NCI-H1092 treated with DMSO at 0.1 percent for 48 hours (cell line): ENCODE measurements at places on chromosomes 16 and 17.
A peak's percentile ranks its signal among the peaks of the same experiment; 100 is the strongest.

- peak; percentile 3 for DNase-seq
Observed at GRCh38 chr17:8785547-8786413, 13.4 kb downstream of the MFSD6L start.

DNA sequence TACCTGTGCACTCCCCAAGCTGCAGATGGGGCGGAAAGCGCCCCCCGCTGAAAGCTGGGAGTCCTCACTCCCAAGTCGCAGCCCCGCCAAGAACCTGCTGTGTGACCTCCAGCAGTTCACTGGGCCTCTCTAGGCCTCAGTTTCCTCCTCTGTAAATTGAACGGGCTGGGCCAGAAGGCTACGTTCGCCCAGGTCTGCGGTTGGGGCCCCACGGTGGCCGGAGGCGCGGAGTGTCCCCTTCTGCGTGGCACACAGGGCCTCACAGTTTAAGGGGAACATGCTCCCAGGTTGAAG lies 628 bp downstream of the GALK1 start:
- no peak for DNase-seq

- no peak for DNase-seq
Observed at GRCh38 chr17:44933824-44934744, 13.5 kb downstream of the KIF18B start.

GRCh38 chr16:86026916-86027315 lies 128.0 kb downstream of the IRF8 start:
- DNase-seq, result no peak

DNA sequence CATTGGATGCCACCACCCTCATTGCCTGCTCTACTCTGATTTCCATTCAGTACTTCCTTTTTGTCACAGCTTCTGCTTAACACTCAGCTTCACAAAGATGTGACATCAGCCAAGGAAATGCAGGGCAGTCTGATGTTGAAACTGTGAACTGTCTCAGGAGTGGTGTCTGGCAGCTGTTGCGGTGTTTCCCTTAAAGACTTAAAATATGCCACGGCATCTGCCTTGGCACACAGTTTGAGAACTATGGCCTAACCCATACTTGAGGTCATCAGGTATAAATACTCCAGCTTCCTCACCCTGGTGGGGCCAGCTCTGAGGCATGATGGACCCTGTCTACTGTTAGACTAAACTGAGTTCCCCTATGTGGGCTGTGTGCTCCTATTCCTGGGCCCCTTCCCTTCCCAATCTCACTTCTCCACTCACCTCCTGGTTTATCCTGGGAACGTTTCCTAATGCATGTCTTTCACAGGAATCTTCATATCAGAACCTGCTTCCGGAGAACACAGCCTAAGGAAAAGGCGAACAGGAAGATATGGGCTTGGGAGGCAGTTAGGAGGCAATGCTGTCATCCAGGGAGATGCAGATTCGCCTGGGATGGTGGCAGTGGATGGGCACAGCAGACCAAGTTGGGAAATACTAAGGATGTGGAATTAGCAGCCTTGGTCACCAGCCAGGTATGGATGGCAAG lies 96.5 kb downstream of the WSCD1 start:
- no peak for DNase-seq

- no peak for DNase-seq
Observed at GRCh38 chr17:80888276-80889160, 103.1 kb upstream of the CHMP6 start.

DNA sequence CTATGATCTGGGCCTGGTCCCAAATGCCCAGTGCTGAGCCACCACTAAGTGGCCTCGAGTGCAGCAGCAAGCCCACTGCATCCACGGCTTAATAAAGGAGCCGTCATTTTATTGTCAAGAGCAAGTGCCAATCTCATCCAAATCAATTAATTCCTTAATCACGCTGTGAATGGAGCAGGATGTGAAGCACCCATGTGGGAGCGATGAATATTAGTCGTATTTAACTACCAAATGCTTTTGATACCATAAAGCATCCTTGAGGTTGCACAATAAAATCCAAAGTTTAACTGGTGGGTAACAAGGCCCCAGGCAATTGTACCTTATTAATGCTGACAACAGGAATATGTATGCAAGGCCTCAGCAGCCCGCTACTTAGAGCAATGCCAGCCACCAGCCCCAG lies 226.0 kb upstream of the C16orf82 start:
- DNase-seq, result no peak

DNA sequence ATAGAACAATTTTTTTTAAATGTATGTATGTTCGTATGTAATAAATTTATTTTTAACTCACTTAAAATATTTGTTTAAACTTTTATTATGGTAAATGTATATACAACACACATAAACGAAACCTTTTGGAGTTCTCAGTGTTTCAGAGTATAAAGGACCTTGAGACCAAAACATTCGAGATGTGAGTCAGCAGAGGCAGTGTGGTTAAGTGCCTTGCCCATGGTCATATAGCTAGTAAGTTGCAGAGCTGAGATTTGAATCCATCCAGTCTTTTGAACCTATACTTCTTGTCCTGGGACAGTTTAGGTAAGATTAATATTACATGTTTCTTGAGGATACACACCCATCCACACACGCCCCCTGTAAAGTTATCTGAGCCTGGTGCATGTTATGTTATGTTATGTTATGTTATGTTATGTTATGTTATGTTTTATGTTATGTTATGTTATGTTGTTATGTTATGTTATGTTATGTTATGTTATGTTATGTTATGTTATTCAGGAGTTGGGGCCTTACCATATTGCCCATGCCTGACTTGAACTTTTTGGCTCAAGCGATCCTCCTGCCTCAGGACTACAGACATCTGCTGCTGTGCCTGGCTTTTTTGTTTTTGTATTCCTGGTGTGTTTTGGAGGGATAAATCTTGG lies 41.8 kb downstream of the TNRC6A start:
- no peak for DNase-seq

- no peak for DNase-seq
Observed at GRCh38 chr17:54256401-54256929, 433.7 kb downstream of the KIF2B start.

DNA sequence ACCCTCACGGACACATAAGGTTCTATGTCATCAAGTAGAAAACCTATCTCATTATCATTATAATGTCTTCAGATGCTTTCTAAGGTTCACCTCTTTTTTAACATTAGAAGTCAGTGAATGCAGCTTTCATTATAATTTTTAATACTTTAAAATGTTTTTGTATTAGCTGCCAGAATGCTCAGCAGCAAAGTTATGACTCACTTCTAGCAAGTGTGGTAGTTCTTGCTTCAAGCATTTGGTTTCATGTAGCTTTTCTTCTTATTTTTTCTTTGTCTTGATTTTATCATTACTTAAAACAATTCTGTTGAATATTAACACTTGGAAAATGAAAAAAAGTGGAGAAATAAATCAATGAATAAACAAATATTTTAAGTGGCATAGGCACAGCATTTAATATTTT lies 23.4 kb downstream of the LPCAT2 start:
- no peak for DNase-seq

DNA sequence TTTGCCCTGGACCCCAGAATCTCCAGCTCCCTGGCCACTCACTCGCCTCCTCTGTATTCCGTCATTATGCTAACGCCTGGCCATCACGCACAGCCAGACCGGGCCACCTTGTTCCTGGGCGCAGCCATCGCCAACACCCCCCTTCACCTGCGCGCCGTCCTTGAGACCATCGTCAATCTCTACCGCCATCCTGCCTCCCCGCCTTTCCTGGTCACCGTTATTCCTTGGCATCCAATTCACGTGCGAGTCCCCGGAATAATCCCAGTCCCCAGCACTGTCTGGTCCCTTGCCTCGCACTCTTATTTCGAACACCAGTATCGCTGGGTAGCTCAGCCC lies 541 bp downstream of the VKORC1 start:
- DNase-seq, result no peak

DNA sequence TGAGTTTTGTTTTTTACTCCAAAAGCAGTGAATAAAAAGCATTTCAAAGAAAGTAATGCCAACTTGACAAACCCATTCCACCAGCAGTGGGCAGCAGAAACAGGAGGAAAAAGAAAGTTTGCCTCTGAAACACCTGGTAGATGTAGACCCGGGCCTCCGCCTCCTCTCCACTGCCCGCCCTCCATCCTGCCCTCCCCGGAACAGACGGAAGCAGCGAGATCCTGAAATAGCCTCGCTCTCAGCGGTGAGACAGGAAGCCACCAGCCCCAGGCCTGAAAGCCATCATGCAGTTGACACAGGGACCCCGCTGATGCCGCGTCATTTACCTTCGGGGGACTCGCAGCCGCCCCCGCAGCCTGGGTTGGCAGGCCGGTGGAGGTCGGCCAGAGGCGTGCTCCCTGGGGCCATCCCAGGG lies 67.8 kb downstream of the C16orf78 start:
- no peak for DNase-seq

DNA sequence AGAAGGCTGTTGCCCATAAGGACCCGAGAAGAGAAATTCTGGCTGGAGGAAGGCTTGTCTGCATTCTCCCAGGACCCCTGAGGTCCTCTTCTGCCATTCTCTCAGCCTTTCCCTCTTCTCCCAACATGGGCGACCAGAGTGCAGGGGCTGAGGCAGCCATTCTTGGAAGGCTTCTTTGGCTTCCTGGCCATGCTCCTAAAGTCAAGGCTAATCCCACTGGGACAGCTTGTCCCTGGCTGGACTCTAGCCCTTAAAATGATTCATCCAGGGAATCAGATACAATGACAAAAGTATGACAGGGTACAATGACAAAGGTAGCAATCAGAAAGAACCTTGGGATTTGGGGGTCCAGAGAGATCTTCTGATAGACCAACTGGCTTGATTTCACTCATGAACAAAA lies 26.8 kb downstream of the SRL start:
- no peak for DNase-seq

DNA sequence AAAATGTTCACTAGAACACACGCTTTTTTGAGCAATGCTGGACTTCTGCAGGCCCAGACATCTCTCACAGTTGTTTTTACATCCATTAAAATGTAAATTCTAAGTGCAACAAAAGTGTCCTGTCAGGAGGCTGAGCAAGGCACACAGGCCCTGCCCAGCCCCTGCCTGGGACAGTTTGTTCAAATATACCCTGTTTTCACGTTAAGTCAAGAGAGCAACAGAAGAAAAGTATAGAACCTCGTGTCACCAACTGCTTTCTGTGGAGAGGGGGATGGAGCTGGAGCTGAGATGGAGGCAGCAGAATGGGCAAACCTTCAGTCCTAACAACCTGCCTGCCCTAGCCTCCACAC lies 4.3 kb upstream of the HOXB2 start:
- no peak for DNase-seq

GRCh38 chr16:68332411-68333121 lies 21.7 kb downstream of the PRMT7 start:
- DNase-seq, result no peak

GRCh38 chr17:81153340-81153803 lies 11.9 kb upstream of the PVALEF start:
- no peak for DNase-seq

- DNase-seq, result no peak
Observed at GRCh38 chr17:42018339-42018738, 1.1 kb upstream of the DNAJC7 start.

- peak; percentile 17 for DNase-seq
Observed at GRCh38 chr17:27494192-27495091, 38.2 kb downstream of the KSR1 start.

DNA sequence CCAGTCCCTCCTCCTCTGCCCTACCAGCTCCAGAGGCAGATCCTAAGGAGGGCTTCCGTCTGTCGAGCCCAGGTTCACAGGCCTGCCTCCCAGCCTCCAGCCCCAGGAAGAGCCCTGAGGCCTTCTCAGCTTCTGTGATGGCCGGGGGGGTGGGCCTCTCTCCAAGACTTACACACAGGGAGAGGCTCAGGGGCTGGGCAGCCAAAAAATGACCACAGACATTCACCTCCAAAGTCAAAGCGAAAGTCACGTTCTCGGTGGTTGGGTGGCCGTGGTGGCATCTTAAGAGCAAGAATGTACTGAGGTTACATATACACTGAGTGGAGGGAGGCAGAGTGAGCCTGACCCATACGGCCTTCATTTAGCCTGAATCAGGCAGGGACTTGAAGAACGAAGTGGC lies 119.1 kb downstream of the CCDC182 start:
- DNase-seq, result no peak

- DNase-seq, result no peak
Observed at GRCh38 chr17:2854143-2855055, 58.2 kb downstream of the RAP1GAP2 start.

DNA sequence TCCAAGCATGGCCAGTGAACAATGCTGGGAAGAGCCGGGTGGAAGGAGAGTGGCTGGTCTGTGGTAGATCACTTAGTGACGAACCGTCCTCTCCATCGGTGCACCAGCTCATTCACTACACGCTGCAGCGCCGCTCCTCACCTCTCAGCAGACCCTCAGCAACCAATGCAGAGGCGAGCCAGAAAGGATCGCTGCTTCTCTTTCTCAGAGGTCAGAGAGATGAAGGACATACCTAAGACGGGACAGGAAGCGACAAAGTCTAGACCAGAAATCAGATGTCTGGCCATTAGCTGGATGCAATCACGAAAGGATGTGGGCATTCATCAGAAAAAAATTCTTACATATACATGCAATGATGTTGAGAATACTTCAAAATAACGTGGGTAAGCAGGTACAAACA lies 26.9 kb downstream of the NSMCE1 start:
- DNase-seq, result no peak

DNA sequence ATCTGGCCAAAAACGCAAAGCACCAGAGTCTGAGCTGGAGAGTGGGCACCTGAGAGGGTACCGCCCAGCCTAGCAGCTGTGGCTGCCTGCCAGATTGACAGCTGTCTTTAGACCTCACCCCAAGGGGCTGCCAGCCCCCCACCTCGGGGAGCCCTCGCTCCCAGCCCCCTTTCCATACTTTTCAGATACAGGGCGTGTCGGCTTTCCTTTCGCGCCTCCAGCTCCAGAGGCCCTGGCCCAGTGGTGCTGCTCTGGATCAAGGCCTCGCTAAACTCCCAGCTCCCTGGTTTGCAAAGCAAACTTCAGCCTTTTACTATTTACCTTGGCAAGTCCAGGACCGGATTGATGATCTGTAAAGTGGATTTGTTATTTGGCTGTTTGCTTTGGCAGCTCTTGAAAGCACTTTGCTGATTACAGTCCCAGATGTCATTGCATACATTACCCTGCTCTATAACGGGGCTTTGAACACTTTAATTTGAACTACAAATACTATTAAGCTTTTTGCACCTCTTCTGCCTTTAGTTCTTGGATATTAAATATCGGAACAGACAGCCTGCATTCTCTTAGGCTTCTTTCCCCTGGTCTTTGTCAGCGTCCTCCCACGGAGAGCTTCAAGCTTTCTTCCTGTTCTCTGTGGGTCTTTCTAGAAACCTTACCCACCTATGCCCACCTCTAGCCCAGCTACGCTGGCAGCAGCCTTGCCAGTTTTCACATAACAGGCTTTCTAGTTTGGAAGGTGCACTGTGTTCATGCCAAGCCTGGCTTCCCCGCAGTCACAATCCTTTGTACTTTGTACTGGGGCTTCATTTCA lies 63.6 kb upstream of the TBX2 start:
- peak; percentile 98 for DNase-seq

DNA sequence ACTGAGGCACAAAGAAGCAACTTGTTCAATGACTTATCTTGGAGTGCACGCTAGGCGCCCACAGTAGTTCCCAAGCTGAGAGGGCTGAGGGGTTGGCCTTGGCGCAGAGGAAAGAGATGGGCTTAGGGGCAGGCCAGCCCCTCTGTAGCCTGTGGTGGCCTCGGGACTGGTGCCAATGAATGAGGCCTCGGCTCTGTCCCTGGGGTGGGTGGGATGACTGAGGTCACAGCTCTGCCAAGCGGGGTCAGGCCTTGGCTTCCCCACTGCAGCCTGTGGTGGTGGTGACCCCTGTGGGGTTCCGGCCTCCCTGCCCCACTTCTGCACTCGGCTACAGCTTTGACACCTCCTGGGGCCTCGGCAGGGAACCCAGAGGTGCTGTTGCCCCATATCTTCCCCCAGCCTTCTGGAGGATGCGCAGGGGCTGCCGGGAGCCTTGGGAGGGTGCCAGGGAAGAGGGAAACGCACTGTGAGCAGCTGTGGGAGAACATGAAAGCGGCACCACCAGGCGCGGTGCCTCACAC lies 46.0 kb downstream of the BEAN1 start:
- DNase-seq, result no peak
